Gastrocnemius medialis (tissue), 4 donors: ENCODE measurements at places on chromosomes 2 and 18. TPM values are rescaled to one million over a fixed set of nuclear protein-coding genes. Genes with fewer than 3 reads are reported as not detected.

The MYCN gene
- 0.17 TPM for total RNA-seq

The RUFY4 gene
- total RNA-seq = not detected

The NTSR2 gene
- 0.85 TPM for total RNA-seq

The CNRIP1 gene
- 4.7 TPM for total RNA-seq

The CFAP65 gene
- not detected for total RNA-seq

The SPDYA gene
- not detected for total RNA-seq

The GPR75 gene
- total RNA-seq = 19.6 TPM

The SCLY gene
- total RNA-seq = 3.3 TPM

The MC4R gene
- total RNA-seq = not detected

The UPP2 gene
- not detected for total RNA-seq

The TCF23 gene
- total RNA-seq = not detected
